ENCODE measurements at places on chromosomes 6 and 20.

GRCh38 chr6:84224251-84224650 is 3.2 kb downstream of the CEP162 start:
- no peak for DNase-seq

DNA sequence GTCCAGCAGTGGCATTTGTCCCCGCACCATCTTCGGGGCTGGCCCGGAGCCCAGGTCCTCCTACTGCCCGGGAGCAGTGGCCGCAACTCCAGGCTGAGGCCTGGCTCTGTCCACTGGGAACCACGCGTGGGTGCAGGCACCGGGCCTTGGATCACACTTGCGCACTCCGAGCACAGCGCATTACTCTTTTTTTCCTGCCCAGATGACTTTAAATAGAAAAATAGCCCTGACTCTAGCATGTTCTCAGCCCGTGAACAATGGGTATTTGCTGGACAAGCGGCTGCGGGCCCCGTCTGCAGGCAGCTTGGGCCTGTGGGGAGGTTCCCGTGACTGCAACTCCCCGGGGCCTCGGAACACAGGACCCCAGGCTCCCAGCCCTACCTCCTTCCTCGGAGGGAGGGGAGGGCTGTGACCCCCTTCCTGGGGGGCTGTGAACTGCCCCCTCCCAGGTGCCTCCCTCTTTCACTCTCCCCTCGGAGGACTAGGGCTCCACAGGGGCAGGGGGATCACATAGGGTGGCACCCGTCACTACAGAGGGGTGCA is 162.2 kb downstream of the TBXT start:
- no peak for DNase-seq

GRCh38 chr6:9224539-9224938 is 789.2 kb upstream of the SLC35B3 start:
- DNase-seq, result no peak

DNA sequence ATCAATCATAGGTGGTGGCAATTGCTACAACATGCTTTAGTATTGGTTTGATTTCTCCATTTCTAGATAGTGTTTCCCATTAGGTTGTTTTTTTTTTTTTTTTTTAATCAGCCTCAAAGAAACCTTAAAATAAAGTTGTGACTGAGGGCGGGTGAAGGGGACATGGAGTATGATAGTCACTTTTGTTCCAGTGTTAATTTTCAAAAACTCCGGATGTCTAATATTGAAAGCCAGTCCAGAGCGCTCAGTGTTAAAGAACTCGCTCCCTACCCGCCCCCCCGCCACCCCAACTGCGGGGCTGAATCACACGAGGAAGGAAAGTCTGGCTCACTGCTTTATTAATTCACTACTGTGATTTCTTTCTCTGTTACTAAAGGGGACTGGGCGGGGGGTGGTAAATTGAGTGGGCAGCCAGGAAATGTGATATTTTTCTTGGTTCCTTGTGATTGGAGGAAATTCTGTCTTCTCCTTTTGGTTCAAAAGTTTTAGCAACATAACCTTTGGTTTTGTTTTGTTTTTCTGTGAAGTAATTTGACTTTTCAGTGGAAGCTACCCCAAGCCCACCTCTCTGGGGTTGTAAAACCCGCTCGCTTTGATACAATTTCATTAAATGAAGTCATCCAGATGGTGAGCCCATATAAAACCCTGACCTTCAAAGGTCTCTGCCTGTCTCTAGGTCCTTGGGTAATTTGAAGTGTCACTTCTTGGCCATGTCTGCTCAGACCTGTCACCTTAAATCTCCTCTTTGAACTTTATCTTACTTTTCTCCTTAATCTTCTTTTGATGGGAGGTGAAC is 38.0 kb downstream of the TNFAIP3 start:
- DNase-seq, result no peak

DNA sequence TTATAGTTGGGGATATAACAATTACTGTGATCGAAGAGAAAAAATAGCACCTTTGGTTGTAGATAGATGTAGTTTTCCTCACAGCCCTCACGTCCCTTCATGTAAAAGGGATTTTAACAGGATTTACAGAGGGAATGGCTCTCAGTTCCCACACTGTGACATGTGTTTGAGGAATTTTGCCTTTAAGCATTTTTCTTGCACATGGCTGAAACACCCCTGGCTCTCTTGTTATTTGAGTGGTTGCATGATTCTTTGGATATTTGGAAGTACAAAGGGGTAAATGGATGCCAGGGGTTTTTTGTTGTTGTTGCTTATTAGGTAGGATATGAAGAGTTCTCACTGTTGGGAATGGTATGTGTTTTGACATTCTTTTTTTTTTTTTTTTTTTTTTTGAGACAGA is 48.2 kb downstream of the JAG1 start:
- no peak for DNase-seq

GRCh38 chr6:111572216-111572706 is 33.4 kb downstream of the TRAF3IP2 start:
- DNase-seq, result no peak

DNA sequence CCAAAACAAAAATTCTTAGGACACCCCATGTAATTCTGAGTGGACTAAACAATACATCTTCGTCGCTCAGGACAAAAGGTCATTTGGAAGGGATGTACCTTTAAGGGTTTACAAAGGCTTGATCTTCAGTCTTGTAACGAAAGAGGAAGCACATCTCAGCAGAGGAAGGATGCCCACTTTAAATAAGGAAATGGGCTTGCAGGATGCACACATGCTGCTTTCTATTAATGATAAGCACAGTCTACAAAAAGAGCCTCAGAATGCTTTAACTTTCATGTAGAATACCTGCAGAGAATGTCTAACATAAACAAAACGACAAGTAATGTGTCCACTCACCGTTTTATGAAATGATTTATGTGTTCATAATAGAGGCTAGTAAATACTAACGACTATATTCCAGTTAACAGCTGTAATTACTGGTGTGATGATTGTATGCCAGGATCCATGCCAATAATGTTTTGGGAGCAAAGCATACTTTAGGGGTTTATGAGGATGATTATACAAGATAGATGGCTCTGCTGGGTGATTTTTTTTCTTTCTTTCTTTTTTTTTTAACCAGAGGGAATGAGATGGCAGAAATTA is 216.9 kb downstream of the GMDS start:
- no peak for DNase-seq

GRCh38 chr20:17958373-17959256 is 10.0 kb downstream of the SNX5 start:
- DNase-seq, result no peak

DNA sequence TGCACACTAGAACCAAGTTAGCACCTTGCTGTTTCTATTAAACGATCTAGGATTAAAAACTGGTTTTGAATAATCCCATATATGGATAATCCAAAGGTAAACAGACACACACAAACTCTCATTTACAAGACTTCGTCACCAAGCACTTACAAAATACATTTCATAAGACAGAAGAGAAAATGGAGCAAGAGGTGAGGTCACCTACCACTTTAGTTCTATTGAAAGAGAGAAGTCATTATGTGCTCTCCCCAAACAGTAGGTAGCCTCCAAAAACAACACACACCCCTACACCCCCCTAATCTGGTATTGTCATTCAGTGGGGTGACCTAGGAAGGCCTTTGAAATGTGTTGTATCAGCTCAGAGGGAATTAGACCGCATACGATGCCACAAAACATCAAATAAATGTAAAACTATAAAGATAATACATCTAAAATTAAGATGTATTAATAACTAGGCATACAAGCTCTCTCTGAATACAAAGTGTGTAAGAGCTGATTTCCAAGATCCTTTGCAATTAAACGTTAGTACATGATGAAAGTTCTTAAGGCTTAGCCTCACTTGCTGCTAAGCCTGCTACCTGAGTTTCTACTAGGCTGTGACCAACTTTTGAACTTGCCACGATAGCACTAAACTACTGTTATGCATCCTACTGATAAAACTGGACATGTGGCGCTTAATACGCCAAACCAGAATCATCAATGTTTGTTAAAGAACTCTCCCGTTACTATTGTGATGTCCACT is 1.6 kb downstream of the SRPK1 start:
- DNase-seq, result no peak

- DNase-seq, result no peak
These were observed 227.3 kb upstream of the QKI start for GRCh38 chr6:163187201-163187600.

- peak; percentile 86 for DNase-seq
These were observed 36.5 kb upstream of the MLN start for GRCh38 chr6:33840048-33840926.

GRCh38 chr6:112576423-112576822 is 229.3 kb downstream of the RFPL4B start:
- DNase-seq, result no peak

GRCh38 chr20:19193349-19193748 is 19.1 kb upstream of the SLC24A3 start:
- no peak for DNase-seq

- DNase-seq, result peak; percentile 69
These were observed 164.8 kb downstream of the BACH2 start for GRCh38 chr6:90131614-90132423.

- no peak for DNase-seq
These were observed 391 bp downstream of the MAPRE1 start for GRCh38 chr20:32819992-32820697.

- no peak for DNase-seq
These were observed 110.3 kb downstream of the JARID2 start for GRCh38 chr6:15356179-15356578.

- DNase-seq, result no peak
These were observed 383.8 kb upstream of the JAG1 start for GRCh38 chr20:11057624-11058023.

GRCh38 chr6:54770328-54770727 is 76.2 kb upstream of the FAM83B start:
- no peak for DNase-seq

DNA sequence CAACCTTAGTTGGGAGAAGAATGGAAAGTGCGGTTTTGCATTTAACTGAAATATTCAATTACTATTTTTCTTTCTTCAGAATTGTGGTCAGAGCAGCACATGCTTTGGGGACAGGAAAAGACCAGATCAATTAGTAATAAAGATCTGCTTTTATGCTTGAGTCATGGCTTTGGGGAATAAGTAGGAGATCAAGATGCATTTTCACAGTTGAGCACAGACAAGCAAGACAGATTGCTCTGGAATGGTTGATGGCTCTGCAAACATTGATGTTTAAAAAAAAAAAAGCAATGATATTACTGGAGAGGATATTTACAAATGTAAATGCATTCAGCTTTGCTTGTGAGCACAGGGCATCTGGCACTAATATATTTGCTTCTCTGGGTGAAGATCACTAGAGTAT is 224.4 kb upstream of the SASH1 start:
- no peak for DNase-seq

GRCh38 chr20:62875419-62876361 is 14.1 kb upstream of the TCFL5 start:
- peak; percentile 53 for DNase-seq

DNA sequence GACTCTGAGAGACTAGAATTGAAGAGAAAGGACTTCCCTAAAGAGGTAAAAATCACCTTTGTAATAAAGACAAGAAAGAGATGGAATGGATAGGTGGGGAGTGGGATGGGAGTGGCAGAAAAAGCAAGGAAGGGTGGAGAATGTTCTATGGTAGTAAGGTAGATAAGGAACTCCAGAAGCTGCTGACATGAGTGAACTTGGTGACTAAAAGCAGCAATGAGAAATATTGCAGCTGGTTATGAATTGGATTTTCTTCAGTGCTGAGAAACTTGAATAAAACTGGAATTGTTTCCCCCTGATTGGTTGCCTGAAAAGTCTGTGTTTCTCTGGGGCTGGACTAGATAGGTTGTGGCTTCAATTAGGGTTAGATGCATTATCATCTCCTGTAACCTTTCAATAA is 15.7 kb upstream of the DTNBP1 start:
- no peak for DNase-seq
